Activated naive CD4-positive, alpha-beta T cell treated with anti-CD3 and anti-CD28 coated beads for 36 hours (primary cell): ENCODE measurements at places on chromosomes 11 and 22. TPM values are rescaled to one million over a fixed set of nuclear protein-coding genes. Genes with fewer than 3 reads are reported as not detected.
A peak's percentile ranks its signal among the peaks of the same experiment; 100 is the strongest.

DNA sequence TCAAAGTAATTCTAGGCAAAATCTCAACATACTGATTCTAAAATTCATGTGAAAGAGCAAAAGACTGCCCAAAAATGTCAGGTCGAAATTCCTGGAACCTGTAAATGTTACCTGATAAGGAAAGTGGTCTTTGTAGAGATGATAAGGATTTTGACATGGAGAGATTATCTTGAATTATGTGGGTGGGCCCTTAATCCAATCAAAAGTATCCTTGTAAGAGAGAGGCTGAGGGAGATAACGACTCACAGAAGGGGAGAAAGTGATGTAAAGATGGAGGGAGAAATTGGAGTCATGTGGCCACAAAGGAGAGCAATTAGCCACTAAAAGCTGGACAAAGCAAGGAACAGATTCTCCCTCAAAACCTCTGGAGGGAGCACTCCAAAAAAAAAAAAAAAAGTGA, 20.5 kb downstream of the RRM1 start:
- H3K36me3 ChIP-seq, result peaks cover 45% of the 10 kb centered on the region
- DNase-seq, result no peak
- no peak overlapping the region for H3K4me3 ChIP-seq
- H3K27me3 ChIP-seq, result no peaks in the 10 kb centered on the region

- no peak overlapping the region for H3K27ac ChIP-seq
- H3K4me1 ChIP-seq, result no peaks in the 10 kb centered on the region
- no peaks in the 10 kb centered on the region for H3K27me3 ChIP-seq
- DNase-seq, result no peak
- no peaks in the 10 kb centered on the region for H3K36me3 ChIP-seq
Observed at GRCh38 chr11:11250470-11250869, 102.6 kb downstream of the CSNK2A3 start.

DNA sequence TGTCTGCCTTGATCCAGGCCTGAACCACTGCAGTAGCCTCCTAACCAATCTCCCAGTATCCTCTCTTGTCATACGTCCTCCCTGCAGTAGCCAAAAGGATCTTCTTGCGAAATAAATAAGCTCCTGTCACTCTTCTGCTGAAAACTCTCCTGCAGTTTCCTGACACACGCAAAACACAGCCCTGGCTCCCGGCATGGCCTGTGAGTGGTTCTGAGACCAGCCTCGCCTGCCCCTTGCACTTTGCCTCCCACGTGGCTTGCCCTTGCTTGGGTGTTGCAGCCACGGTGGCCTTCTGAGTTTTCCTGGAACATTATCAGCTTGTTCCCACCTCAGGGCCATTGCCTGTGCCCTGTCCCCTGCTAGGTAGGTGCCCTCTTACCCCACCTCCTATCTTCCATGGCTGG, 7.2 kb downstream of the ZC3H7B start:
- H3K4me3 ChIP-seq, result no peak overlapping the region
- no peak overlapping the region for H3K27ac ChIP-seq

- H3K36me3 ChIP-seq, result no peaks in the 10 kb centered on the region
- peaks cover 2% of the 10 kb centered on the region for H3K27me3 ChIP-seq
- no peak overlapping the region for H3K4me3 ChIP-seq
- no peak overlapping the region for H3K27ac ChIP-seq
- H3K4me1 ChIP-seq, result no peaks in the 10 kb centered on the region
Observed at GRCh38 chr22:18044548-18045271, 20.3 kb upstream of the MICAL3 start.

- H3K27ac ChIP-seq, result no peak overlapping the region
- H3K27me3 ChIP-seq, result peaks cover 9% of the 10 kb centered on the region
- H3K36me3 ChIP-seq, result no peaks in the 10 kb centered on the region
- no peaks in the 10 kb centered on the region for H3K4me1 ChIP-seq
- no peak for DNase-seq
Observed at GRCh38 chr11:27263046-27263445, 100.0 kb downstream of the CCDC34 start.

Gene OR56A1
- not detected for total RNA-seq

Gene NEFH
- total RNA-seq, result 3.5 TPM

- no peak for DNase-seq
- H3K4me3 ChIP-seq, result no peak overlapping the region
Observed at GRCh38 chr11:64888729-64889511, 10.5 kb upstream of the EHD1 start.

GRCh38 chr22:24315367-24315966, 44.8 kb downstream of the SPECC1L start:
- peaks cover 17% of the 10 kb centered on the region for H3K36me3 ChIP-seq
- no peak overlapping the region for H3K4me3 ChIP-seq
- H3K4me1 ChIP-seq, result peaks cover 1% of the 10 kb centered on the region
- H3K27me3 ChIP-seq, result no peaks in the 10 kb centered on the region
- no peak for DNase-seq

Gene UBE4A
- 35.7 TPM for total RNA-seq

Gene MRGPRE
- not detected for total RNA-seq

DNA sequence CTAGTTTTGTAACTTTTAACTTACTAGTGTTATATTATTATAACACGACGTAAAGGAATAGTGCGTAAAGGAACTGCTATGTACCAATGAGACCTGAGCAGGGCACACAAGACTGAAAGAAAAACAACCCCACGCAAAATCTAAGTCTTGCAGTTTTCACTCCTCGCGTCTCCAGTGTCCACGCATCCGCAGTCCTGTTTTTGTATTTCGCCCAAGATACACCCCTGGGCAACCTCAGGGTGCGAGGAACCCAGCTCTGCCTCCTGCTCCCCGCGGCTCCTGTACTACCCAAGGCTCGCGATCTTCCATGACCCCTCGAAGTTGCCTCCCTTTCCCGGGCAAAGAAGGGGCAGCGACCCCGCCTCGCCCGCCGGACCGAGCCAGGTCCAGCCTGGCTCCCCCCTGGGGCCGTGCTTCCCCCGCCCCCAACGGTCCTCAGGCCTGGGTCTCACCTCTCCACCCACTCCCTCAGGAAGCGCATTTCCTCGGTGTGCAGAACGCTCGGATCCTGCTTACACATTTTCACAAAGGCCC, 393 bp downstream of the ST13 start:
- H3K27me3 ChIP-seq, result no peaks in the 10 kb centered on the region
- H3K4me3 ChIP-seq, result peak overlapping the region; percentile 95
- H3K36me3 ChIP-seq, result peaks cover 9% of the 10 kb centered on the region
- DNase-seq, result peak; percentile 38
- H3K27ac ChIP-seq, result peak overlapping the region; percentile 99
- peaks cover 57% of the 10 kb centered on the region for H3K4me1 ChIP-seq

DNA sequence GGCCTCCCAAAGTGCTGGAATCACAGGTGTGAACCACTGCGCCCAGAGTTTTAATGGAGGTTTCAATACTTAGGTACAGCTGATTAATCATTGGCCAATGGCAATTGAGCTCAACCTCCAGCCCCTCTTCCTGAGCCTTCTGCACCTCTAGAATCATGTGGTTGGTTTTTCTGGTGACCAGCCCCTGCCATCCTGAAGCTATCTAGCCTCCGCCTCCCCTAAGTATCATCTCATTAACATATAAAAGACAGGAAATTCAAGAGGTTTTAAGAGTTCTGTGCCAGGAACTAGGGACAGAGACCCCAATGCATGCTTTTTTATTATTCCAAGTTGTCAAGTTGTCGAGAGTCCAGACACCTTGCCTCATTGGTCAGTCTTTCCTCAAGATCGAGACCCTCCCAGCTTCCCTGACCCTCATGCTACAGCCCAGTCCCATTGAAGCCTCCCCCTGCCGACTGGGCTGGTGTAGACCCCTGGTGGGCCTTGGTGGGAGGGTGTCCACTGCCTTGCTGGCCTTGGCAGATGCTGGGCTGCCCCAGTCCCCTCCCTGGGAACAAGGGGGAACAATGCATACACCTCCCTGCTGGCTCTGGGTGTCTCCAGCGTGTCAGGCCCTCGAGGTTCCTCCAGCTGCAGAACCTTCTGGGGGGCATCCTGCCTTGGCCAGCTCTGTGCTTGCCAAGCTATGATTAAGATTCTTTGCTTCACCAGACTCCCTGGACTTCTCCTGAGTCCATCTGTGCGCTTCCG, 148.0 kb downstream of the CTTN start:
- no peak overlapping the region for H3K27ac ChIP-seq
- H3K4me3 ChIP-seq, result no peak overlapping the region
- no peaks in the 10 kb centered on the region for H3K36me3 ChIP-seq
- H3K27me3 ChIP-seq, result no peaks in the 10 kb centered on the region
- no peak for DNase-seq

DNA sequence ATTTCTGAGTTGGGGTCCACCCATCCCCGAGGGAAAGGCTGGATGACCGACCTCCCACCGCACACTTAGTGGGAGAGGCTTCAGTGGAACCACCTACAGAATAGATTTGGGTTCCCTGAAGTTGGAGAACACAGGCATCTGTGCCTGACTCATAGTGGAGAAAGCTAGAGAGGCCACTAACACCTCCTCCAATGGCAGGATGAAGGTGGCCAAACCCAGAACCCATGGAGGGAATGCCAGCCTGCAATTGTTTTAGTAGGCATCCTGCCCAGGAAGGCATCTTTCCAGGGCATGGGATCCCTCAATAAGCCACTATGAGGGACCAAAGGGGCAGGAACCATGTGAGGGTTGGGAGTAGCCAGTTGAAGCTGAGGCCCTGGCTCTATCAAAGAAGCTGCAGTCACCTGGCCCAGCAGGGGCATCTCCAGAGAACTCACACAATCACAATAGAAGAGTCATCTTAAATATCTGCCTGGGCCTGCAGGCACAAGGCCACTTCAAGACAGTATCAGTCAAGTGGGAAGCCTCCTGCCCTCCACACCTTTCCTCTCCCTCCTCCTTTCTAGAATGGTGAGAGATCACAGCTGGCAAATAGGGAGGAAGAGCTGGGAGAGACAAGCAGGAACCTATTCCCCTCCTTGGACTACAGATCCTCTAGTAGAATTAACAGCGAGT, 124.1 kb upstream of the CSNK2A3 start:
- no peak overlapping the region for H3K4me3 ChIP-seq
- H3K4me1 ChIP-seq, result no peaks in the 10 kb centered on the region
- no peaks in the 10 kb centered on the region for H3K36me3 ChIP-seq

DNA sequence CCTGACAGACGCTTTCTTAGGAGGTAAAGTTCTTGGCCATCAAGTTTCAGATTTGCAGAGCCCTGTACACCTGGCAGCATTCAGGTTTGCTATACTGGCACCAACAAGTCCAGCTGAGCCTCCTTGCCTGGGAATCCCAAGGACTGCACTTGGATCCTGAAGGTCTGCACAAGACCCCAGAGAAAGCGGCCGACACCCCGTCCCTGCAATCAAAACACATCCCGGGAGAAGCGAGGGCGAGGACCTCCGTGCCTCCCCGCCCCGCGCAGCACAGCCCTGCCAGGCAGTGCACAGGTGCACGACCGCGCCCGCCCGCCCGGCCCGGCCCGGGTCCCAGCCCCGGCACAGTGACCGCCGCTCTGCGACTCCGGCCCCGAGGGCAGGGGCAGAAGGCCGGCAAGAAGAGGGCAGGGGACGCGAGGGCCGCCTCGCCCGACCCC, 559 bp downstream of the MRTFA start:
- H3K4me1 ChIP-seq, result peaks cover 46% of the 10 kb centered on the region
- H3K27ac ChIP-seq, result peak overlapping the region; percentile 50
- no peaks in the 10 kb centered on the region for H3K27me3 ChIP-seq

DNA sequence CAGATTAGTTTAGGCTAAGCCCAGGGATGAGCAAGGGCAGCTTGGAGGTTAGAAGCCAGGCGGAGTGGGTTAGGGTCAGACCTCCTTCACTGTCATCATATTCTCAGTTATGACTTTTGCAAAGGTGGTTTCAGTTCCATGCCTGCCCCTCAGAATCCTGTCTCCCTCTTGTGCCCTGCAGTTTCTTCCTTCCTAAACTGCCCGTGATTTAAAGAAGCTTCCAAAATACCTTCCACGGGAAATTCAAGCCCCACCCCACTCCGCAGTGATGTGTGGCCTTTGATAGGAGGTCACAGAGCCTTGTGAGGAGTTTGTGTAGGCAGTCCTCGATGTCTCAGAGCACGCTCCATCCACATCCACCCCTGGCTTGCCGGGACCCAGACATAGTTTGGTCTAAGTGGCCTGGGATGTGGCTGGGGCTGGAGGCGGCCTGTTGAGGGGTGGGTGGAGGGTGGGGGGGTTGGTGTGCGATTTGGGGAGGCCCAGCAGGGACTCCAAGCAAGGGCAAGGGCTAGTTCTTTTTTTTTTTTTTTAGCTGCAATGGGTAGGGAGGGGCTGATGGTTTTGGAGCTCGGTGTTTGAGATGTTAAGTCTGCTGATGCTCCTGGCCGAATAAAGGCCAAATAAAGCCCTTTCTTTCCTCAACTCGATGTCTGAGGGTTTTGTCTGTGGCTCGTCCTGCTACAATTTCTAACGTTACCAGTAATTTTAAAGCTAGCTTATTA, 1.6 kb upstream of the IFITM1 start:
- peaks cover 22% of the 10 kb centered on the region for H3K4me1 ChIP-seq
- peak overlapping the region; percentile 95 for H3K27ac ChIP-seq
- H3K27me3 ChIP-seq, result no peaks in the 10 kb centered on the region
- peak overlapping the region; percentile 93 for H3K4me3 ChIP-seq
- peak; percentile 59 for DNase-seq

Gene PHF21B
- not detected for total RNA-seq

DNA sequence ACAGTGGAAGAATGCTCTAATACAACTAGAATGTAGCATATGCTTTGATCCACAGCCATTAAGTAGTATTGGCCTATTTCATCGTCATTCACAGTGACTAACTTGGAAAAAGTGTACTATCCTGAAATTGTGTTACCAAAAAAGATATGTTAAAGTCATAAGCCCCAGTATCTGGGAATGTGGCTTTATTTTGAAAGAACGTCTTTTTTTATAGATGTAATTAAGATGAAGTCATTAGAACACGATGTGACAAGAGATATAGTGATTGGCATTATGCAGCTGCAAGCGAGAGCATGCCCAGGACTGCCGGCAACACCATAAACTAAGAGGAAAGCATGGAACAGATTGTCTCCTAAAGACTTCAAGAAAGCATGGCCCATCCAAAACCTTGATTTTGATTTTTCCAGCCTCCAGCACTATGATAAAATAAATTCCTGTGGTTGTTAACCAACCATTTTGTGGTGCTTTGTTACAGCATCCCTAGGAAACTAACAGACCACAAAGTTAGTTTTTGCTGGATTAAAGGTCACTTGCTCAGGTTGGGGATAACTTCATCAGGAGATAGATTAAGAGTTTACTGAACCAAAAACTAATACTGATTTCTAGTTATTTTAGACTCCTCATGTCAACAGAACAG, 870.6 kb upstream of the LRRC4C start:
- H3K36me3 ChIP-seq, result no peaks in the 10 kb centered on the region
- no peak for DNase-seq
- H3K4me1 ChIP-seq, result no peaks in the 10 kb centered on the region
- H3K4me3 ChIP-seq, result no peak overlapping the region
- H3K27me3 ChIP-seq, result no peaks in the 10 kb centered on the region

GRCh38 chr11:119538753-119539152, 115.8 kb upstream of the THY1 start:
- H3K27ac ChIP-seq, result no peak overlapping the region
- no peak for DNase-seq
- H3K27me3 ChIP-seq, result peaks cover 4% of the 10 kb centered on the region
- H3K4me1 ChIP-seq, result no peaks in the 10 kb centered on the region
- H3K4me3 ChIP-seq, result no peak overlapping the region

- H3K36me3 ChIP-seq, result no peaks in the 10 kb centered on the region
- peaks cover 24% of the 10 kb centered on the region for H3K4me1 ChIP-seq
- DNase-seq, result no peak
- no peak overlapping the region for H3K27ac ChIP-seq
- no peak overlapping the region for H3K4me3 ChIP-seq
- peaks cover 10% of the 10 kb centered on the region for H3K27me3 ChIP-seq
Observed at GRCh38 chr22:39209756-39210155, 35.0 kb downstream of the PDGFB start.

Gene CARD10
- total RNA-seq, result not detected

Gene DERL3
- 7.3 TPM for total RNA-seq
